Activated CD4-positive, CD25-positive, alpha-beta regulatory T cell (primary cell): ENCODE measurements at places on chromosomes 13 and 19.

DNA sequence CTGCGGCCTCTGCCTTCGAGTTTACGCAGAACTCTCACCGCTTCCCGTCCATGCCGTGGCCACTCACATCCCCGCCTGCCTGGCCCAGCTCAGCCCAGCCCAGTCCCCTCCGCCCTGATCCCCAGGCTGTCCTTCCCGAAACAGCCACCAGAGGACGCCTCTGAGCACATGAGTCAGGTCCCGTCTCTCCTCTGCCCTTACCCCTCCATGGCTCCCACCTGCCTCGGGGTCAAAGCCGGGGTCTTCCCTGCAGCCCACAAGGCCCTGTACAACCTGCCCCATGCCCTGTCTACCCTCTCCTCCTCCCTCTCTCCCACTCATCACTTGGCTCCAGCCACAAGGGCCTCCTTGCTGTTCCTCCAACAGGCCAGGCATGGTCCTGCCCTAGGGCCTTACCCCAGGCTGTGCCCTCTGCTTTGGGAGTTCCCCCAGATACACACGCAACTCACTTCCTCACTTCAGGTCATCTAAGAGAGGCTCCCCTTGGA lies 8.1 kb upstream of the SEMA6B start:
- peak; percentile 43 for DNase-seq

DNA sequence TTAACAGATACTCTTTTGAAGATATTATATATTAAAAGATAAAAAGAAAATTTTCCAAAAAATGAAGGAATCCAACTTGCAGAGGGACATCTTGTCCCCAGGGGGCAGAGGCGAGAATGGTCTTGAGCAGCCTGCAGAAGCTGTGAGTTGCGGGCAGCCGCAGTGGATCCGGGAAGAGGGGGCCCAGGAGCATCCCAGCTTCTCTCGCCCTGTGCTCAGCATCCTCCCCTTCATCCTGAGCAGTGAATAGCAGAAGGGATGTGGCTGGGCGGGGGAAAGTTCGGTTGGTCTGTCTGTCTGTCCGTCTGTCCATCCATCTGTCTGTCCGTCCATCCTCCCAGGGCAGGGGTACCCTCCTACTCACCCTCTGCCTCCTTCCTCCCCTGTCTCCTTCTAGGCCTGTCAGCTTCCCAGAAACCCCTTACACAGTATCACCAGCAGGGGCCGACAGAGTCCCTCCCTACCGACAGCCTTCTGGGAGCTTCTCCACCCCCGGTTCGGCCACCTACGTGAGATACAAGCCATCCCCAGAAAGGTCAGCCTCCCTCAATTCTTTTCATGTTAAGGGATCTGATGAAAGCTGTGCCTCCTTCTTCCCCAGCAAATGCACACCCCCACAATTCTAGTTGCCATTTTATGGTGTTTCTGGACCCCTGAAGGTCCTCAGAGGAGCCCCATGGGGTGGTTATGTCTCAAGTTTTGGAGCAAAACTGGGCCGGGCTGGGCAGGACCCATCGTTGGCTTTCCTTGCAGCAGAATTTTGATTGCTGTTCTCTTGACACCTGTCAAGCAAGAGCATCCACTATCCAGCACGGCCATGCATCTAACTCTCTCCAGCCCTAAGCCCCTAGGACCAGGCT lies 81.6 kb downstream of the DPF1 start:
- DNase-seq: no peak

DNA sequence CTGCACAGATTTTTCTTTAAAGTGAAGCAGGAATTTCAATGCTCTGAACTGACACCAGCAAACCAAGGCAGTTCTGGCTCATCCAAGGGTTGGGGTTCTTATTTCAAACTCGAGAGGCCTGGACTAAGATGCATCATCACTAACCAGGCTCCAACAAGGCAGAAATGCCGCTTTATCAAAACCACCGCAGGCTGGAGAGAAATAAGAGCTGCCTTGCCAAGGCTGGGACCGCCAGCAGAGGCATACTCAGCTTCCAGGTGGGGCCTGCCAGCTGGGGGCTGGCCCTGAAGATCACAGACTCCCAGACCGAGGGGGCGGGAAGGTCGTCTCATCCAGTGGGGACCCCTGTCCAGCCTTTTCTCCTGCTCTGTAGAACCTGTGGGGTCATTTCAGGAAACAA lies 37.4 kb upstream of the GAS6 start:
- DNase-seq: no peak

DNA sequence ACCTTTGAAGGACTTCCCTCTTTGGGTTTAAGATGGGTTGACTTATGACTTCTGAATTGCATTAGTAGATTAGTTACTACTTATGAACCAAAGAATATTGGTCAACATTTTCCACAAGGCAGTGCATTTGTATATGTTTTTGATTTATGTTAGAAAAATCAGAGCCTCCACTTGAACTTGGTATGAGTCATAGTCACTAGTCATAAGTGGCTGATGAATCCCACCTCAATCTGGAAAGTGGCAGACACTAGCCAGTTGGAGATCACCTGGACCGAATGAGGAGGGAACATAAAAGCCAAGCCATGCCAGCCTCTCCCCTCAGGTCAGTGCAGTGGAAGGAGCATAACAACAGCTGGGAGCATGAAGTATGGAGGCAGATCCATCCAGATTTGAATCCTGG lies 39.3 kb upstream of the SPART start:
- no peak for DNase-seq

DNA sequence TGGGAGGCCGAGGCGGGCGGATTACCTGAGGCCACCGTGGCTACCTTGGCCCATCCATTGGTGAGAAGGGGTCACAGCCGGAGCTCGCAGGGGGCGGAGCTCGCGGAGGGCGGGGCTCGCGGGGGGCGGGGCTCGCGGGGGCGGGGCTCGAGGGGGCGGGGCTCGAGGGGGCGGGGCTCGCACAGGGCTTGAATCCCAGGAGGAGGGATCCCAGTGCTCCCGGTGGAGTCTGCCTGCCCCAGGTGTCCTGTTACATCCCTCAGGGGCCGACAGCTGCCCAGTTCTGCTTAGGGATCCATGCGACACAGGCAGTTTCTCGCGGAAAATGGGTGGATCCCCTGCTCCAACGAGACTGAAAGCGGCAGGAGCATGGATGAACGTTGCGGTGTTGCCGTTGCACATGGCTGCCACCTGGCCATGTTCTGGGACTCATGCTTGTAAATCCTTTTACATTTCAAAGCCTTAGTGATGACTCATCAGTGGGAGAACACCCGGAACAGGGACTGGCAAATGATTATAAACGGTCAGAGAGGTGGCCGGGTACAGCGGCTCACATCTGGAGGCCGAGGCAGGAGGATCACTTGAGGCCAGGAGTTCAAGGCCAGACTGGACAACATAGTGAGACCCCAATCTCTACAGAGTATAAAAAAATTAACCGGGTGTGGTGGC lies 25.1 kb downstream of the TMPRSS9 start:
- DNase-seq: no peak

DNA sequence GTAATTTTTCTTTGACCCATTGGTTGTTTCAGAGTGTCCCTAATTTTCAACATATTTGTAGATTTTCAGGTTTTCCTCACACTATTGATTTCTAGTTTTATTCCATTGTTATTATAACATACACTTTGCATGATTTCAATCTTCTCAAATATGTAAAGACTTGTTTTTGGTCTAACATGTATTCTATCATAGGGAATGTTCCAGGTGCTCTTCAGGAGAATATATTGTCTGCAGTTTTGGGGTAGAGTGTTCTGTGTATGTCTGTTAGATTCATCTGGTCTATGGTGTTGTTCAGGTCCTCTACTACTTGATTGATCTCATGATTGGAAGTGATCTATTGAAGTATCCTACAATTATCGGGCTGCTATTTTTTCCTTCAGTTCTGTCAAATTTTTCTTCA lies 440.9 kb upstream of the MIR17HG start:
- no peak for DNase-seq

- no peak for DNase-seq
These were observed 984 bp downstream of the SIX5 start for GRCh38 chr19:45767881-45768654.

- DNase-seq: no peak
These were observed 1993.2 kb downstream of the PCDH9 start for GRCh38 chr13:65236841-65237418.

GRCh38 chr13:68107667-68108066 lies 877.5 kb upstream of the PCDH9 start:
- no peak for DNase-seq

GRCh38 chr13:76994281-76994680 lies 2.4 kb downstream of the CLN5 start:
- DNase-seq: no peak

- no peak for DNase-seq
These were observed 59.4 kb downstream of the XPO4 start for GRCh38 chr13:20843166-20843565.

- DNase-seq: no peak
These were observed 75.2 kb downstream of the WDFY2 start for GRCh38 chr13:51659276-51660127.

DNA sequence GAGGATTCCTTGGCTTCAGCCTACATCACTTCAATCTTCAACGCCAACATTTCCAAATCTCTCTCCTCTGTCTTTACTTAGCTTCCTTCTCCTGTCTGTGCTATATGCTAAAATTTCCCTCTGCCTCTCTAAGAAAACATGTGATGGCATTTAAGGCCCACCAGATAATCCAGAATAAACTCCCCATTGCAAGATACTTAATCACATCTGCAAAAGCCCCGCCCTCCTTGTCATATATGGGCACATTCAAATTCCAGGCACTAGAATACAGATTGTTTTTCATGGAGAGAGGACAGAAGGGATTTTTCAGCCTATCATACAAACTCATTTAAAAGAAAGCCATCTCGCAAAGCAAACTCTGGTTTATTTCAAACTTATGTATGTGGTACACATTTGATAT lies 16.2 kb downstream of the ARGLU1 start:
- DNase-seq: no peak

DNA sequence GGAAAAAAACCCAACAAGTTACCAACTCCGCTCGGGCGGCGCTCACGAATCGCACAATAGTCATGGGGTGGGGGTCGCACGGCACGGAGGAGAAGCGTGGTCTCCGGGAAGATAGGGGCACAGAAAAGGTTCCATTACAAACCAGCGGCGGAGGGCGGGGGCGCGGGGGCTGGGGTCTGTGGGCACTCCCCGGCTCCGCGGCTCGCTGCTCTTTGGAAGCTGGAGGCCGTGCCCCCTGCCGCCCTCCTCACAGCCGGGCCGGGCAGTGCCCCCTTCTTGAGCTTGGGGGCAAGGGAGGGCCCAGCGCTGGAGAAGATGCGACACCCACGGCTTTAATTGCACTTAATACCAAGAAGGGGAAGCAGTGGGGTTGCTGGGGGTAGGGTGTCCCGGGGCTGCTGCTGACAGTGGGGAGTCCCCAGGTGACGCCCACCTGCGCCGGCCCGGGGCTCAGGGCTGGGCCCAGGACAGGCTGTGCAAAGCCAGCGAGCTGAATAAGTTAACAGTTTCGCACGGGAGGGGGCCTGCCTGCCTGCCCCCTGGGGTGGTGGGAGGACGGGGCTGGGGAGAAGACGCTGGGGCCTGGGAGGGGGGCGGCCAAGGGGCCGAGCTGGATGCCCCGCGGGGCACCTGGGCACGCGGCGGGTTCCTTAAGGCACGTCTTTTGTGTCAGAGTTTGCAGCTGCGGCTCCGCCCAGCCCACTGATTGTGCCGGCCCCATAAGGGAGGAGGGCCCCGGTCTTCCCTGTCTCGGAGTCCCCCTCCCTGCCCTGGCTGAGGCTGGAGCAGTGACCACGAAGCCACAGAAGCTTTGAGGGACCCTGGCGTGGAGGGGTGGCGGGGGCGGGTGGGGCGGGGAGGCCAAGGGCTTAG lies 9.8 kb downstream of the DCAF15 start:
- DNase-seq: no peak

- no peak for DNase-seq
These were observed 16.5 kb downstream of the RXFP2 start for GRCh38 chr13:31755803-31756212.

DNA sequence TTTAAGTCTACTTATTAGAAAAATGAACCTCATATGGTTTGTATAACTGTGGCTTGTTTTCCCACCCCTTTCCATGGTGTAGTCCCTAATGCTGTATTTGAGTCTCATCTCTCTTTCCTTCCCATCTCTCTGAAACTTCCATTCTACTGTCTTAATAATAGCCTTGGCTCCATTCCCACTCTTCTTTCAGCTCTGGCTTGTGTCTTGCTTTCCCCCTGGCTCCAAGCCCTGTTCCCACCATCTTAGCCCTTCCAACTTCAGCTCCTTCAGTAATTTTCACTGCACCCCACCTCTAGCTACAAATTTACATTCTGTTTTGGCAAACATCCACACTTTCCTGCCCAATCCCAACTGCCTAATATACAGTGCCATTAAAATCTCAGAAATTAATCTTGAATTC lies 137.5 kb downstream of the SLITRK6 start:
- DNase-seq: no peak

GRCh38 chr13:94414708-94415107 lies 64.8 kb downstream of the DCT start:
- DNase-seq: no peak

GRCh38 chr13:106555631-106556328 lies 12.2 kb downstream of the ARGLU1 start:
- DNase-seq: no peak

GRCh38 chr13:80389073-80390038 lies 48.4 kb upstream of the SPRY2 start:
- no peak for DNase-seq

- no peak for DNase-seq
These were observed 189.0 kb upstream of the SOX1 start for GRCh38 chr13:111877906-111878305.

GRCh38 chr19:14505488-14506239 lies 9.7 kb upstream of the GIPC1 start:
- DNase-seq: peak; percentile 54

GRCh38 chr19:24166055-24166454 lies 79.1 kb downstream of the ZNF254 start:
- DNase-seq: no peak

- no peak for DNase-seq
These were observed 1771.1 kb downstream of the OLFM4 start for GRCh38 chr13:54799621-54800226.

DNA sequence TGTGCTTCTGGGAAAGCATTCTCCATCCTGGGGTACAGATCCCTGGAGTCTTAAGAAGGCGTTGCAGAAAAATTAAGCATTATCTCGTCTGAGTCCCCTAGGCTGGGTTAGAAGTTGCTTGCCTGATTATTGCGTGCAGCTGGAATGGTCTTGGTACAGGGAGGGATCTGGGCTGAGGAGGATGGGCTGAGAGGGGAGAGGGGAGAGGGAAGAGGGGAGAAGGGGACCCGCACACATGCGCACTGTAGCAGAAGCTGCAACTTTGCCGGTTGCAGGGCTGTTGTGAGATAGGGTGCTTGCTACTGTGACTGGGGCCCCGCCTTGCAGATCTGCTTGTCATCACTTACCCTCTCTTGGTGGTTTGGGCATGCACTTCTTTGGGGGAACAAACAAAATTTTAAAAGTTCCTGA lies 316.8 kb downstream of the DLEU7 start:
- no peak for DNase-seq

GRCh38 chr13:97234742-97235141 lies 12.6 kb downstream of the MBNL2 start:
- no peak for DNase-seq

- DNase-seq: no peak
These were observed 6.4 kb upstream of the DMWD start for GRCh38 chr19:45798995-45799517.

DNA sequence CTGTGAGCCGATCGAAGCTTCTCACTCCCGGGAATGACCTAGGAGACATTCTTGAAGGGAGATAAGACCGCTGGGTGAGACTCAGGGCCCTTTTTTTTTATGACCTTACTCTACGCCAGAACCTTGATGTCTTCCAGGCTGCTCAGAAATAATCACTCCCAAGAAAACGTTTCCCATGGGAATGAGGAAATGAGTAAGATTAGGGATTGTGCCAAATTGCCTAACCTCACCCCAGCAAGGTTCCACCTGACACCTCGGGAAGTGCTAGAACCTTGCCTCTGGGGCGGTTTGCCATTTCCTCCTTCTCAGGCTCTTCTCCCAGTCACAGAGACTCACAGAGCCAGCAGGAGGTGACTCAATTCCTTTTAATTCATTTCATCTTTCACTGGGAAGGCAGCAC lies 2.3 kb downstream of the SLC46A3 start:
- DNase-seq: no peak
